ENCODE measurements at places on chromosomes 5 and 9.
A peak's percentile ranks its signal among the peaks of the same experiment; 100 is the strongest.

GRCh38 chr9:95047452-95048224 is 269.9 kb downstream of the FANCC start:
- no peak for DNase-seq

DNA sequence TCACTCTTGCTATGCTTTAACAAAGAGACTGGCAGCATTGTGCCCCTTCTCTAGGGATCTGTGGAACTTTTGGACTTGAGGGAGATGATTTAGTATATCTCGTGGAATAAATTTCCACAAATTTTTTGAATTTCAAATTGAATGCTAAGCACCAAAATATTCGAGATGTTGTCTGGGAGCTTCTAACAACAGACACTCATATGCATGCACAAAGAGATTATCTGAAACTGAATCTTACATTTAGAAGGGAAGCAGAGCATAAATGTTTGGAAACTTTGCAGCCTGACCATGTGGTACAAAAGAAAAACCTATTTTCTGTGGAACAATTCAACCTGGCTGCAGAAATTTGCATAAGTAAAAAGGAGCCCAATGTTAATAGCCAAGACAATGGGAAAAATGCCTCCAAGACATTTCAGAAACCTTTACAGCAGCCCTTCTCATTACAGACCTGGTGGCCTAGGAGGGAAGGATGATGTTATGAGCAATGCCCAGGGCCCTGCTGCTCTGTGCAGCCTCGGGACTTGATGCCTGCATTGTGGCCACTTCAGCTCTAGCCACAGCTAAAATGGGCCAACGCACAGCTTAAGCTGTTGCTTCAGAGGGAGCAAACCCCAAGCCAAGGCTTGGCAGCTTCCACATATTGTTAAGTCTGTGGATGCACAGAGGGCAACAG is 285.8 kb upstream of the FAM174A start:
- no peak for DNase-seq

- no peak for DNase-seq
These were observed 147.0 kb upstream of the ZNF366 start for GRCh38 chr5:72654231-72654630.

DNA sequence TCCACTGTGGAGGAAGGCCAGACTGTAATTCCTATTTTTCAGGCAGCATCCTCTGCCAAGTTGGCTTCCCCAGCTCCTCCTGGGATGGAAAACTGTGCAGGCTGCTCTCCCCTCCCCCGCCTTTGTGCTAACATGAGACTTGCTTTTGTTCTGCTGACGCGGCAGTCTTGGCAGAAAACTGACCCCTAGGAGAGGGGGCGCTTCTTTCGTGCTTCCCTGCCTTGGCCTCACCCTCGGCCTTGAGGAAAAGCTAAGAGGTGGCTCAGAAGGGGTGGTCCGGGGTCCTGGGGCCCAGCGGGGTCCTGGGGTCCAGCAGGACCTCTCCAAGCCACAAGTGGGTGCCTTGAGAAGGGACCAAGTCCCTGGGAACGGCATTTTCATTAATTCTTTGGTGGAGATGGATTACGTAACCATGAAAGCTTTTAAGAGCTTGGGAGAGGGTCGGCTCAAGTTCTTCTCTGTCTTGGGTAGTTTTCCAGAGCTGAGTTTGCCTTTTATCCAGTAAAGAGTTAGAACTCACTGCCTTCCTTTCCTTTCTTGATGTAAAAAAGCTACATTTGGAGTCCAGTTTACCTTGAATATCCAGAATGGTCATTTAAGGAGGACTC is 51.0 kb downstream of the SH3PXD2B start:
- no peak for DNase-seq

DNA sequence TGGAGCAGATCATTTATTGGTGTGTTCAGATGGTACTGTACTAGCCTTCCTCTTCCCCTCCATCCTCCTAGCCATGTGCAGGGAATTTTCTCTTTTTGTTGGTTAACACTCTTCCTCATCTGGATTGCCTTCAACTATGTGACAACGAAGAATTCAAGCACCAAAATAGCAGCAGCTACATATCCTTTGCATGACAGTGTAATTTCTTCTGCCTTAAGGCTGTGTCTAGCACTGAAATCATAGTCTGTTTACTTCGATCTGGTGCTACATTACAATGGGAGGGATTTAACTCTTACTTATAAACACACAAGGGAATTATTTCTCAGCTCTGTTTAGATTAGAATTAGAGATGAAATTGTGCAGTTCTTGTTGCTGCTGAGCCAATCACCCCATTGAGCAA is 260.4 kb downstream of the ARL15 start:
- no peak for DNase-seq

DNA sequence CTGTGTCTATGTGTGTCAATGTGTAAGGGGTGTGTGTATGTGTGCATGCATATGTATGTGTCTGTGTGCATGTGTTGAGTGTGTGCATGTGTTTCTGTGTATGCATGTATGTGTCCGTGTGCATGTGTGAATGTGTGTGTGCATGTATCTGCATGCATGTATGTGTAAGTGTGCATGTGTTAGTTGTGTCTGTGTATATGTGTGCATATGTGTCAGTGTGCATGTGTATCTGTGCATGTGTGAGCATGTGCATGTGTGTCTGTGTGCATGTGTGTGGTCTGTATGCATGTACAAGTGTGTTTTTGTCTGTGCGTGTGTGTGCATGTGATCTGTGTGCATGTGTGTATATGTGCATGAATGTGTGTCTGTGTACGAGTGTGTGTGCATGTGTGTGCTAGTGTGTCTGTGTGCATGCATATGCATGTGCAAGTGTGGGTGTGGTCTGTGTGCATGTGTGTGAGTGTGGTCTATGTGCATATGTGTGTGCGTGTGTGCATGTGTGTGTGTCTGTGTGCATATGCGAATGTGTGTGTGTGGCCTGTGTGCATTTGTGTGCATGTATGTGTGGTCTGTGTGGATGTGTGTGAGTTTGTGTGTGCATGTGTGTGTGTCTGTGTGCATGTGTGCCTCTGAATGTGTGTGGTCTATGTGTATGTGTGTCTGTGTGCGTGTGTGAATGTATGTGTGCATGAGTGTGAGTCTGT is 9.6 kb downstream of the FAM163B start:
- DNase-seq: no peak

DNA sequence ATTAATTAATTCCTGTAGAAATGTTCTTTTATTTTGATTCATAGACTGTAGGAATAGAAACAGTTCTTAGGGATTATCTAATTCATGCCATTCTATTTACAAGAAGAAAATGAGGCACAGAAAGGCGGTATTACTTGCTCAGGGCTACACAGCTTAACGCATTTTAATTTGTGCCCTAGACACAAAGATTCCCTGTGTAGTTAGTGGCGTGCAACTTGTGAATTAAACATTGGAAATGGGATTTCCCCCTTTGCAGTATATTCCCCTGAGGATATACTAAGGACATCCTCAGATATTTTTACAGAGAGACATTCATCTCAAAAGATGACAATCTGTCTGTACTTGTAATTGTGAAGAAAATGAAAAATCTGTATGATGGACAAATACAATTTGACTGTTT is 108.1 kb downstream of the SGCD start:
- DNase-seq: no peak

- DNase-seq: no peak
These were observed 21.7 kb upstream of the FIBCD1 start for GRCh38 chr9:130960522-130961378.

GRCh38 chr9:18996211-18996610 is 36.8 kb downstream of the SAXO1 start:
- DNase-seq: no peak

- DNase-seq: peak; percentile 38
These were observed 71.8 kb upstream of the MAMDC2 start for GRCh38 chr9:69971643-69972449.

- no peak for DNase-seq
These were observed 12.8 kb upstream of the PDZD2 start for GRCh38 chr5:31626156-31626555.

GRCh38 chr9:130991778-130992681 is 16.9 kb upstream of the LAMC3 start:
- DNase-seq: no peak

GRCh38 chr9:75152416-75152815 is 64.1 kb downstream of the OSTF1 start:
- peak; percentile 62 for DNase-seq

GRCh38 chr5:1793966-1794900 is 5.4 kb downstream of the MRPL36 start:
- DNase-seq: no peak

GRCh38 chr9:130973686-130974281 is 34.7 kb upstream of the FIBCD1 start:
- no peak for DNase-seq

DNA sequence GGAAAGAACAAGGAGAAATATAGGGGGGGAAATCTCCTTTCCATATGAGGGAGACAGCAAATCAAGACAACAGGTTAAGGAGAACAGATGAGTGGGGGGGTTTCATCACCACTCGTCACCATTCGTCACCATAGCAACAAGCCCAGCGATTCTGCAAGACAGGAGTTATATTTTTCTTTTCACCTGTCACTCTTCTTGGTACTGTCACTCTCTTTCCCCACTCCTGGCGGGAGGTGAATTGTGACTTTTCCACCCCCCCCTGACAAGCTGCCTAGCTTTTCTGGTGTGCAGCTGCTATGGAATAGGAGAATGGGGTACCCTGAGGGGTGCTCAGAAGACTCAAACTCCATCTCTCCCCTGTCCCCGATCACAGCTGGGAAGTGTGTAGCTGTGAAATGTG is 239.9 kb downstream of the FAM114A2 start:
- no peak for DNase-seq

- DNase-seq: no peak
These were observed 182.8 kb downstream of the CFAP90 start for GRCh38 chr5:7668161-7668560.

DNA sequence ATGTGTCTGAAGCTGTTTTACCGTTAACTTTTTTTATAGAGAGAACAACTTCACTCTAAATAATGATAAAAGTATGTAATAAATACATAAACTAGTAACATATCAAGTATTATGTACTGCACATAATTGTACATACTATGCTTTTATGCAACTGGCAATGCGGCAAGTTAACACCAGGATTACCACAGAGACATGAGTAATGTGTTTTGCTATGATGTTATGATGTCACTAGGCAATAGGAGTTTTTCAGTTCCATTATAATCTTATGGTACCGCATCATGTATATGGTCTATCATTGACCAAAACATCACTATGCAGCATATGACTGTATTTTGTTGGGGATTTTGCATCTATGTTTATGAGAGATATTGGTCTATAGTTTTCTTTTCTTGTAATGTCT is 326.4 kb upstream of the TARS1 start:
- no peak for DNase-seq

- peak; percentile 23 for DNase-seq
These were observed 8.8 kb downstream of the FAM200C start for GRCh38 chr5:160390787-160391696.

DNA sequence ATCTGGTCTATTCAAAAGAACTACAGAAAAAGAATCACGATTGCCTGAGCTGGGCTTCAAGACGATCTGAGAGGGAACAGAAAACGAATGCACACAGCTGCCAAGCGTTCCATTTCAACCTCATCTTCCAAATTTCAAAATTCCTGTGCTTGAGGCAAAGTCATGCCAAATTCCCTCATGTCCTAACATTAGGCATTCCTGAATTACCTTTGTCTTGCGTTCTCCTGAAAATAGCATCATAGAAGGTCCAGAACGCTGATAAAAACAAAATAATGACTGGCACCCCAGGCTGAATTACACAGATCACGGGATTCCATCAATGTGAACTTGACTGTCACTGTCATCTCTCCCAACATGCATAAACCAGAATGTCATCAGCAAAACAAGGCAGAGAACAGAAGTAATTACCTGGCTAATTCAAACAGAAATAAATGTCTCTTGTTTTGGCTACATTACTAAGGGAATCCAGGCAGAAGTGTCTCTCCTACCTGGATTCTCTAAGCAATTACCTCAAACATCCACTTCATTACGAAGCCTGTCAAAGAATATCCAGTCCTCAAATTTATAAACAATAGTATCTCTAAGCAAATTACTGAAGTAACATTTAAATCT is 12.0 kb upstream of the CDH6 start:
- no peak for DNase-seq

- DNase-seq: no peak
These were observed 219.2 kb downstream of the EBF1 start for GRCh38 chr5:158880483-158881001.

DNA sequence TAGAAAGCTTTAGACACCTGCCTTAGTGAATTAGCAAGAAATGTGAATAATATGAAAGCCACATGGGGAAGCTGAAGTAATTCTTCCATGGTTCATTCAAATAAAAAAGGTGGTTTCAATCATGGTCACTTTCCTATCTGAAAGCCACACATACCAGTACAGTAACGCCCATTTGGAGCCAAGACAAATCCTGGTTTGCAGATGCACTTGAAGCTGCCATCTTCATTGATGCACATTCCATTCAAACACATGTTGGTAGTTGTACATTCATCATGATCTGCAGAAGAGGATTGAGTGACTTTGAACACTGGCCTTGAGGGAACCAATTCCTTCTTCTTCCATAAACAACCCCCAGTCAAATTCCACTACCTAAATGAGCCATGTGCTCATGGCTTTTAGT is 161.5 kb downstream of the FBN2 start:
- DNase-seq: no peak

DNA sequence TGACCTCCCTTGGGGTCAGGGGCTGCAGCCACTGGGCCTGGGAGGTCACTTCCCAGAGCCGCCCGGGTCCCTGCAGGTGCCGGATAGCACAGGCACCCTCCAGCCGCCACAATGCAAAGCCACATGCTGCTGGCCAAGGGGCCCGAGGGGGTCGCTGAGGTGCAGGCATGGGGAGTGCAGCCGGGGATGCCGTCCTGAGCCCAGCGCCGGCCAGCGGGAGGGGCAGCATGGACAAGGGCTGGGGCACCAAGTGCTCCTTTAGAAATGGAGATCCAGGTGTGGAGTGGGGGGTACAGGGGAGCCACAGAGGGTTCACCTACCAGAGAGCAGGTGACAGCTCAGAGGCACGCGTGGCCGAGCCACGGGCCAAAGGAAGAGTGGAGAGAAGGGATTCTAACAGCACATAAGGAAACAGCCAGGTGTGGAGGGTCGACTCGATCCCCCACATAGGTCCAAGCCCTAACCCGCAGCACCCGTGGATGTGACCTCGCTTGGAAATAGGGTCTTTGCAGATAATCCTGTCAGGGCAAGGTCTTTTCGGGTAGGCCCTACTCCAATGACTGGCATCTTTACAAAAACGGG is 24.7 kb downstream of the ZDHHC11B start:
- no peak for DNase-seq

DNA sequence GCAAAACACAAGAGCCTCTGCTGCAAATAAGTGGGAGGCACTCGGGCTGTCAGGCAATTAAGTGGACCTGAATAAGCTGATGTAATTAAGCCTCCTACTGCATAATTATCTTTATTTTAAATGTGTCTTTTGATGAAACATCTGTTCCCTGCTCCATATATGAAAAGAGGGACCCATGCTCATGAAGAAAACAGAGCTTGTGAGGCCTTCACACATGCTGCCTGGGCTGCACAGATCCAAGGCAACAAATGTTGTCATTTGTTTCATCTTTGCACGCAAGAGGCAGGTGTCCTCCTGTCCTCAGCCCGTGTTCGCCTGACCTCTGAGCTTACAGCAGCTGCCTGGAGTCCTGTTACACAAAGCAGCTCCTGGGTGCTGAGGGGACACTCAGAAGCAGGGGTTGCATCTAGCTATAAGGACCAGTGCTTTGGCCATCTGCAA is 381.1 kb downstream of the ZNF608 start:
- no peak for DNase-seq

Measured in CD4-positive, alpha-beta T cell treated with Interleukin-10 for 1 hour (primary cell).